NCI-H510A (cell line): ENCODE measurements at places on chromosomes 3 and 15.

GRCh38 chr15:78033864-78034263 is 43.6 kb downstream of the TBC1D2B start:
- DNase-seq, result no peak

DNA sequence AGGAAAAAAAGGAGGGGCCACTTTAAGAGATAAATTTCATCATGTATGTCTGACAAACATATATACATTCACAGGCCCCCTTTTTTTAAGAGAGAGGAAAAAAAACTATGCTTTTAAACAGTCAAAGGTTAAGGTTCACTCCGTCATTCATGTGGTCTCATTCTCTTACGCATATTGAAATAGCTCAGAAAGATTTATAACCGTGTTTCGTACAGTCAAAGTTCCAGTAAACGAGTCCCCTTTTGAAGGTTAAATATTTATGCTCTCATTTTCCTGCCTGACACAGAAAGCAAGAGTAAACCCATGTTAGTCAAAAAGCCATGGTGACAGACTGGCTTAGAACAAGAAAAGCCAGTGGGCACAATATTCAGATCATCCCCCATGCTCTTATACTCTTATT is 248.0 kb upstream of the ARRDC4 start:
- no peak for DNase-seq

- DNase-seq, result no peak
Measured at GRCh38 chr3:97895216-97895615, 73.4 kb downstream of the CRYBG3 start.

DNA sequence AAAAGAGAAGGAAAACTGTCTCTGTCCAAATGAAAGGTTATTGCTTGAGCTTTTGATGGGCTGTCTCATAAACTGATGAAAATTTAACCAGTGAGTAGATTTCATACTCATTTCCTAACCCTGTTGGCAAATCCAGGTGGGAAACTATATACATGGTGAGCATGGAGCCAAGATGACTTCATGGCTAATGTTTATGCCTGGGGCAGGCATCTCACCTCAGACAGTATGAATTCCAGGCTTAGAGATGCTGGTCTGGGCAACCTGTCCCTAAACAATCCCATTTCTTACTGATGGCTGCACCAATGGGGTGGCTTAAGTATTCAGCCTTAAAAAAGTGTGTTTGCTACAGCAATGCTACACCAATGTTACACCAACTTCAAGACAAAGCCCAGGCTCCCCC is 58.1 kb downstream of the SLTM start:
- no peak for DNase-seq

DNA sequence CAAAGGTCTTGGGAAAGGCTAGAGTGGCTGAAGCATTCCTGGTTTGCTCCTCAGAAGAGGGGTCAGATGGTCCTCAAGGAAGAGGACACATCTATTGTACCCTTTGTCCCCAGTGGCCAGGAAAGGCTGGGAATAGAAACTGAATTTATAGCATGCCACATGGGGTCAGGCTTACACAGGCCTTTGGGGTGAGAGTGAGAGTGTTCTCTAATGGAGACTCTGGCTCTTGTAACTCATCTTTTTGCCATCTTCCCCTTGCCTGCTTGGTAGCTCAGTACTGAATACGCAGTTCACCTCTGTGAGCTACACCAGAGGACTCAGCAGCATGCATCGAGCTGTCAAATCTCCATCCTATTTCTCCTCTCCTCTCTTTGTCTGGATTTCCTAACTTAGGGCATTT is 87.5 kb downstream of the ATP2B2 start:
- no peak for DNase-seq

DNA sequence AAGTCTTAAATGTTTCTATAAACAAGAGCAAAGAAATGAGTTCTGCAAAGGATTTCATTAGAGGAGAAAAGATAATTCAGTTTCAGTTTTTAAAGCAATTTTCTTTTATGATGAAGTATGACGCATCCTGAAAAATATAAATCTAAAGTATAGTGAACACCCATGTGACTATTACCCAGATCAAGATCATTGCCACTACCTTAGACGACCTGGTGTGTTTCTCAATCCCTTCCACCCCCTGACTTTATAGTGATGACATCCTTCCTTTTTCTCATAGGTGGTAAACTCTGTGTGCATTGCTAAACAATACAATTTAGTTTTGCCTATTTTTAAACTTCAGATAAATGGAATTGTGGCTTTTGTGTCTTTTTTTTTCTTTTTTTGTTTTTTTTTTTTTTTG is 8.4 kb downstream of the STT3B start:
- no peak for DNase-seq

DNA sequence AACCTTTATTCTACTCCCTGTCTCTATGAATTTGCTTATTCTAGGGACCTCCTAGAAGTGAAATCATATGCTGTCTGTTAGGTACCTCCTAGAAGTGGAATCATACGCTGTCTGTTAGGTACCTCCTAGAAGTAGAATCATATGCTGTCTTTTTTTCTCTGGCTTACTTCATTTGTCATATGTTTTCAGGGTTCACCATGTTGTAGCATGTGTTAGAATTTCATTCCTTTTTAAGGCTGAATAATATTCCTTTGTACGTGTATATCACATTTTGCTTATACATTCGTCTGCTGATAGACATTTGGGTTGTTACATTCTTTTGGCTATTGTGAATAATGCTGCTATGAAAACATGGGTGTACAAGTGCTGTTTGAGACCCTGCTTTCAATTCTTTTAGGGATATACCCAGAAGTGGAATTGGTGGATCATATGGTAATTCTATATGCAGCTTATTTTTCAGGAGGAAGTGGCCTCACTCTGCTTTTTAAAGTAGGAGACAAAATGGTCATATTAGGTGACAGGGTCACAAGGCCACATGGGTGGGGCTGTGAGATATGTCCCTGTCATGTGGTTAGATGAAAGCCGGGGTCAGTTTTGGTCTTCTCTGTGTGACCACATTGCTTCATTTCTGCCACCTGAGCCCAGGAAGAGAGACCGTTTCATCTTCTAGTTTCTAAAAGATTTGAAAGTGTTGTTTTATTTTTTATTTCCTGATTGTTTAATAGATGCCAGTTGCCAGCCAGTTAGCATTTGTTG is 76.7 kb downstream of the FLNB start:
- no peak for DNase-seq

DNA sequence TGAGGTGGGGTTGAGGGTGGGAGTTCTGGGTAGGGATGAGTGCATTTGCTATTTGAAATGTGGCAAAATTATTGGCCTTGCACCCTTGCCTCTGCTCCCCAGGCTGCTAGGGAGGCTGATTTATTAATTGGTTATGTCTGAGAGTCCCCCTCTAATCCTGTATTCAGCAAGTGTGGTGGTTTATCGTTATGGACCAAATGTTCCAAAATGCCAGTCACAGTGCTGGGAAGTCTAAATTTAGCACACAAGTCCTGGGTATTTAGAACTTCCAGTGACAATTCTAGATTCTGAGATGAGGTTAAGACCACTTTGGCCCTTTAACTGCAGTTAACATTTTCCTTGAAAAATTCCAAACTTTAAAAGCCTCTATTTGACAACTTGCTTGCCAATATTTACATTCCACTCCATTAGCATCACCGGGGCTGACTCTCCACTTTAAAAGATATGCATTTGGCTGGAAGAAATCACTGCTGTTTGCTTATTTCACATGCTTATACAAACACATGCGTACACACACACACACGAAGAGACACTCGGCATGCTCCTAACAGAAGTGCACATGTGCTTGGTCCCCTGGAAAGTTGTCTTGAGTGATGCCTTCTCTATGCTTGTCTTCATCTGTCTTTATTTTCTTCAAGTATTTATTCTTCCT is 247.7 kb downstream of the IL20RB start:
- DNase-seq, result no peak
